ENCODE measurements at places on chromosomes 4 and X.
A peak's percentile ranks its signal among the peaks of the same experiment; 100 is the strongest.

- DNase-seq, result no peak
Observed at GRCh38 chr4:61427818-61428495, 227.8 kb downstream of the ADGRL3 start.

DNA sequence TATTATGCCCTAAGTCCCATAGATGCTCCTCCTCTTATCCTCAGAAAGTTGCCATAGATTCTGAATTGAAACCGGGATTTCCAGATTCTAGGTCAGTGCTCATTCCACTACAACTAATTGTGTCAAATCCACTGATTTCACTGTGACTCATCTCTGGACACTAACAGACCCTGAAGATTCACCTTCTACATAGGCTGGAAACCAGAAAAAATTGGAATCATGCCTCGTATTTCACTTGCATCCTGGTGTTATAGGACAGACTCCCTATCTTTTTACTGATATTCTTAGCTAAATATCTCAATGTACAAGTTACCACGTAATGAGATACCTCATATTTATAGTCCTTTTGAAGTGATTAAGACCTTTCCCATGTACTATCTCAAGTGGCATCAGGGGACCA lies 36.7 kb downstream of the CLNK start:
- DNase-seq, result no peak

DNA sequence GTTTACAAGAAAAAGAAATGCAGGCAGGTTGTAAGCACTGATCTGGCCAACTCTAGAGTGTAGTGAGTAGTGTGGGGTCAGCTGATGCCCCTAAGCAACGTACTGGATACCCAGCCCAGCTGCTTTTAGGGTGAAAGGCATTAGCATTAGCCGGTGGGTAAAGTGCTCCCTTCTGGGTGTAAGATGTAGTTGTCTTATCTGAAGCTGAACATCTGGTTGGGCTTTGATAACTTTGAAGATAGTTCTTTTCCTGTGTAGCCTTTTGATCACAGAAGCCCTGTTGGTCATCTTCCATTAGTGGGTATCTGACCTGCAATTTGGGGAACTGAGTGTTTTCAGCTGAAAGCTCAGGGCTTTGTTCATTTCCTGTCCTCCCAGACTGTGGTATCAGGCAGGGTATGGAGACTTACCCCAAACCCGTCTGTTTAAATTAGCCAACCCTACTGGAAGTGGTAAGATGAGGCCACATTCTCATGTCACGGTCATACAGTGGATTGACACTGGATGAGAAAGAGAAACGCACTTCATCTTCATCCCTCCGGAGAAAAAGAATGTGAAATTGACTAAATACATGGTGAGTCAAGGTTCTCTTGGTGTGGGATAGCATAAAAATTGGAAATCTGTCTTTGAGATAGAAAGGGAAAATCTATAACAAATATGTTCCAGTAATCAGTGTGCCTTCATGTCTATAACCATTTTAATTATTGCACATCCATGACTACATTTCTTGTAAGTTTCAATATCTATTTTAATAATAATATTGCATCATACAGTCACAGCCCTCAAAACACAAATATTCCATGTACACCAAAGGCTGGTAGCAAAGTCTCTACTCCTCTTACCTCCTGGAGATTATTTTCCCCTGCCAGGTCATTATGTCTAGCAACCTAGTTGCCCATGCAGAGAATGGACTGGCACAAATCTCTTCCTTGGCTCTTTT lies 8.7 kb downstream of the RHOH start:
- peak; percentile 66 for DNase-seq

DNA sequence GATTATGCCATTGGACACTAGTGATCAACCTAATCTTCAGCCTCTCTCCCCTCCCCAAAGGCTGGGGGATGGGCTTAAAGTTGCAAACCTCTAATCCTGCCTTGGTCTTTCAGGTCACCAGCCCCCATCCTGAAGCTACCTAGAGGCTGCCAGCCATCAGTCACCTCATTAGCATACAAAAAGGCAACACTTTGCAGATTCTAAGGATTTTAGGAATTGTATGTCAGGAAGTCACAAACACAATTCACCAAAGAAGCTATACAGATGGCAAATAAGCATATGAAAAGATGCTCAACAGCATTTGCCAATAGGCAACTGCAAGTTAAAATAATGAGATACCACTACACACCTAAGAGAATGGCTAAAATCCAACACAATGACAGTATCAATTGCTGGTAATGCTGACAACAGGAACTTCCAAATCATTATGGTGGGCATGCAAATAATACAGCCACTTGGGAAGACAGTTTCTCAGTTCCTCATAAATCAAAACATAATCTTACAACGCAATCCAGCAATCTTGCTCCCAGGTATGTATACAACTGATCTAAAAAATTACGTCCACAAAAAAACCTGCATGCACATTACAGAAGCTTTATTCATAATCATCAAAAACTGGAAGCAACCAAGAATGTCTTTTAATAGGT lies 9.0 kb upstream of the PIM2 start:
- DNase-seq, result peak; percentile 26

- no peak for DNase-seq
Observed at GRCh38 chr4:25865586-25865985, 2.8 kb upstream of the SEL1L3 start.

DNA sequence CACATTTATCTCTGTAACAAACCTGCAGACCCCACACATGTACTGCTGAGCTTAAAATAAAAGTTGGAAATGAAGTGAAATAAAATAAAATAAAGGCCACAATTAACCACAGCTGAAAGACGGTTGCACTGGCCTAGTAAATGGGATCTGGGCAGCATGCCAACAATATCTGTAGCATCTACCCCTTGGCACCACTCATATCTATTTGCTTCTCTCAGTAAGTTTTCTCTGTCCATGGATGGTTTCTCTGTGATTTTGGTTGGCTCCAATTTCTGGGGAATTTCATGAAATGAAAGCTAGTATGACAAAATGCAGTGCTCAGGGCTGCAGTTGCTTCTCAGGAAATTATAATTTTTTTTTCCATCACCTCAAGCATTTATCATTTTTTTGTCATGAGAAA lies 172.0 kb upstream of the IL15 start:
- no peak for DNase-seq

DNA sequence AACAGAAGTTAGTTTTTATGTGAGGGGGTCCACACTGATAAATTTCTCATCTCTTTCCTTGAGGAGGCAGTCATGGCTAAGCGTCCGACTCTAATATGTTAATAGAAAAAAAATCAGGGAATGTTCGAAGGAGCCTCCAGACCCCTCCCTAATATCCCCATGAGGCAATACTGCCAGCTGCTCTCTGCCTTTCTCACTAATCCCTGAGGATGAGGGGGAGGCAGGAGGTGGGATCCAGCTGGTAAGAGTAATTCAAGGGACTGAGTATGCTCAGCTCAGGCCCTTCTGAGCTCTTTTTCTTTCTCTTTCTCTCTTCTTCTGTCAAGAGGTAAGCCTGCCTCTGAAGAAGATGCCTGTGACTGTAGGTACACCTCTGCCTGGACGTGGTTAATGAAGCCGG lies 51.7 kb downstream of the PIR start:
- no peak for DNase-seq

DNA sequence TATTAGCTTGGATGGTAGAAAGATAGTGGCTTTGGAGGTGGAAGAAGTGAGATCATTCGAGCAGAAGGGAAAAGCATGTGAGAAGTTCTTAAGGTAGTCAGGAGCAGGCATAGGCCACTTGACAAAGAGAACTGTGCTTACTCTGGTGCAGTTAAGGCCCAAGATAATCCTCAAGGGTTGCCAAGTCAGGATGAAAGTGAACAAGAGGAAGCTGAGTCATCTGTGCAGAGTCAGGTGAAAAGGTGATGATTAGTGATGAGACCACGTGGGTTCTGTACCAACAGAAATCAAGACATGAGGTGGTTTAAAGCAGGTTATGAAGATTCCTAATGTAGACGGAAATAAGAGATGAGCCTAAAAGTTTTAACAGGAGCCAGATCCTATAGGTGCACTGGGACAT lies 369.8 kb downstream of the DTHD1 start:
- no peak for DNase-seq

GRCh38 chr4:169640261-169640870 lies 20.0 kb downstream of the CLCN3 start:
- no peak for DNase-seq

DNA sequence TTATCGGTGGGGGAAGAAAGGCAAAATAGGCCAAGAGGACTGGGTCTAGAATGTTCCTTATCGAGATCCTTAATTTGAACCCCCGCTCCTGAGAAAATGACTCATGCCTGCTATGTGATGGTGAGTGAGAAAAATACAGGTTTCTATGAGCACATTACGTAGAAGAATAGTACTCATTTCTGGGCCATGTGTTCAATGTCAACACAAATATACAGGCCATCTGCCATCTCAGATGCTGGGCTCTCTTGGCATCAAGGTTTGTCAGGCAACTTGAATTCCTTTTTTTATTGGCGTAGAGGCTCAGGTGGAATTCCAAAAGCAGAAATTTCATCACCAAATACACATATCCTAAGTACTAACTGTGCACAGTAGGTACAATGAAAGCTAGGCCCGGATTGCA lies 81.4 kb upstream of the TRIM2 start:
- DNase-seq, result no peak

DNA sequence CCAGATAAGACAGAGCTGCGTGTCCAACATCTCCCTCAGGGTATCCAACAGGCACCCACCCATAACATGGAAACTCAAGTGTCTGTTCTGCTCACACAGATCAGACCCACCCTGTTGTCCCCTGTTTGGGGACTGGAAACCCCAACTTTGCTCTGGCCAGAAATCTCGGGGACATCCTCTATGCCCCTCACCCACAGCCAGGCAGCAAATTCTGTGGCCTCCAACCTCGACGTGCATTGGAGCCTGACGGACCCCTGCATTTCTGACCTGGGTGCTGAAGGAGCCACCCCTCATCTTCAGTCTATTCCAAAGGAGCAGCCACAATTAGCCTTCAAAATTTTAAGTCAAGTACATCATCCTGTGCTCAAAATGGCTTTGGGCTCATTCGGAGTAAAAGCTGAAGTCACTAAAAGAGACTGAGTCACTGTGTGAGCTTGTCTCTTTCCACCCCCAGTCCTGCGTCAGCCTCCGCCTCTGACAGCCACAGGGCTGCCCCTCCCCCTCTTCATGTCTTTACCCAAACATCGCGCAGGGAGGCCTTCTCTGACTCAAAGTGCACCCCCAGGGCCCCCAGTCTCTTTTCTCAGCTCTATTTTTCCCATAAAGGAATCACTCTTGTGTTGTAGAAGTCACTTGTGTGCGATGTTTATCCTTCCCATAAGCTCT lies 24.4 kb upstream of the PDE6B start:
- DNase-seq, result no peak

- DNase-seq, result no peak
Observed at GRCh38 chrX:118153270-118153669, 36.7 kb upstream of the KLHL13 start.

DNA sequence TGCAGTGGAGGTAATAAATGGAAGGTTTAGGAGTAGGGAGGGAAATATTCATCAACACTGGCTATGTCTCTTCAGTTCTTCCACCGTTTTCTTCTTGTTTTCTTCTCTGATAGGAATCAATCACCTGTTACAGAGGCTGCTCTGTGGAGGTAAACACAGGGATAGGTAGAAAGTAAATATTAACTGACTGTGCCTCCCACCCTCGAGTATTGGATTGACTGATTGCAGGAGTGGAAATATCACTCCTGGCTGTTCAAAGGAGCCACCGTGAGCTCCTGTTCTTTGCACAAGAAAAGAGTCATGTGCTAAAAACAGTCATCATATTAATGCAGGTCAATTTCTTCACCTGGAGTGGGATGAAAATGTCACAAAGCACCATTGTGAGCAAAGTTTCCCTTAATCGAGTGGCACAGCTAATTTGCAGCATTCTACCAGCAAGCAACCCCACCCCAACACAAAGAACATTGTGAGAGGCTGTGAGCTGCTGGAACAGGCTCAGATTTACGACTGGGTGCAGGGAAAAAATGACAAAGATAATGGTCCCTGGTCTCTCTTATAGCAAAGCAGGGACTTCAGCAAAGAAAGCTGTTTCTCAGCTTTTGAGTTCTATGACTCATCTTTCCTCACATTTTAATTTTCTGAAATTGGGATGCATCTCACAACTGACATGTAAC lies 113.7 kb upstream of the TSPAN5 start:
- no peak for DNase-seq

- no peak for DNase-seq
Observed at GRCh38 chr4:158254292-158254691, 44.0 kb downstream of the TMEM144 start.
